ENCODE measurements at places on chromosomes 3 and 15. TPM values are rescaled to one million over a fixed set of nuclear protein-coding genes. Genes with fewer than 3 reads are reported as not detected.

The ZIC1 gene
- total RNA-seq, result not detected

The MUC13 gene
- total RNA-seq, result not detected

The CDCP1 gene
- total RNA-seq, result under 0.01 TPM

The ACY1 gene
- total RNA-seq, result 10.7 TPM

The A4GNT gene
- total RNA-seq, result not detected

The TM4SF18 gene
- 150 TPM for total RNA-seq

The CACNA2D2 gene
- total RNA-seq, result under 0.01 TPM
